GM12864 (cell line): ENCODE measurements at places on chromosomes 6 and 20.

DNA sequence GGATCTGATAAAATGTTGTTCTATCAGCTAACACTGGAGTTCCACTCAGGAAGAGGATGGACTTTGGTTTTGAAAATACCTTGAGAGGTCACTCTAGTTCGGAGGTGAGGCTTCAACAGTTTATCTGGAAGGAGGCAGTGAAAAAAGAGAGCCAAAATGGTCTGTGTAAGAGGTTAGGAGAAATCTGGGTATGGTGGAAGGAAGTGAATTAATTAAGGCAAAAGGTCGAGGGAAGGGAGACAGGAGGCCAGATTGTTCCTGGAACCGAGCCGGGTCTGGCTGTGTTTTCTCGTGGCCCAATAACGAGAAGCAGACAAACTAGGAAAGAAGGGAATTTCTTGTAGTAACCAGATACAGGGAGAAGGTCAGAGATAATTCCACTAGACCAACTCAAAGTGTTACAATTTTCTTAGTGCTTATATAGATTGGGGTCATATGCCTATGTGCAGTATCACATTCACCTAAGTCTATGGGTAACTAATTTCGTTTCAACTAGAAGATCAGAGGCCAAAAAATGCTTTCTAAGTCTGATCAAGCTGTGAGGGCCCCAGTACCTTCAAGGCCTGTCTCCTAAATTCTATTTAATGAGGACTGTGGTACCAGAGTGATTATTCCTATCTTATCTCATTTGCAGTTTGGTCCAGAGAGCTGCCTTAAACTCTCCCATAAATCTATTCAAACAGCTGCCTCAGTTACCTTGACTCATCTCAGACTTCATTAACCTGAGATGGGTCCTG, 96.0 kb upstream of the SNX9 start:
- no peak for DNase-seq

DNA sequence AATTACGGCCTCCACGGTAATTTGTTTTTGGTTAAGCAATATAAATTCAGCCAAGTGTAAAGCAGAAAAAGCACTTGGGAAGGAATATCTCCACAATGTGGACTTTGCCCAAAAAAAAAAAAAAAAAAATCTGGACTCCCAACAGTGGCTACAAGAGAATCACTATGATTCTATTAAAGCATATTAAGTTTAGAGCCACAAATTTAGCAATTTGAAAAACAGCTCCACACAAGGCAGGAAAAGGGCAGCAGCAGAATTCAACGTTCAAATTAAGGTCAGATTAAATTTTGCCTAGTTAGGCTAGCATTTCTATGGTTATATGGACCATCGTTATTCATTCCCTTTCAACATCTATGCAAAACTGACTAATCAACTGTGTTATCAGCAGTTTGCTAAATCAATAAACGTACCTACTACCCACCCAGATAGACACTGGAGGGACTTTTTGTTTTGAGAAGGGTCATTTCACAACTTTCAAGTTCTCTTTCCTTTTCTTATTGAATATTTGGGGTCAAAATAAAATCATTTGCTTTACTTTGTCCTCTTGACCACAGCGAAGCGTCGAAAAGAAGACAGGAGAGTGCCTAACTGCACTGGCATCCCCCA, 1.0 kb downstream of the MCM9 start:
- DNase-seq = no peak

DNA sequence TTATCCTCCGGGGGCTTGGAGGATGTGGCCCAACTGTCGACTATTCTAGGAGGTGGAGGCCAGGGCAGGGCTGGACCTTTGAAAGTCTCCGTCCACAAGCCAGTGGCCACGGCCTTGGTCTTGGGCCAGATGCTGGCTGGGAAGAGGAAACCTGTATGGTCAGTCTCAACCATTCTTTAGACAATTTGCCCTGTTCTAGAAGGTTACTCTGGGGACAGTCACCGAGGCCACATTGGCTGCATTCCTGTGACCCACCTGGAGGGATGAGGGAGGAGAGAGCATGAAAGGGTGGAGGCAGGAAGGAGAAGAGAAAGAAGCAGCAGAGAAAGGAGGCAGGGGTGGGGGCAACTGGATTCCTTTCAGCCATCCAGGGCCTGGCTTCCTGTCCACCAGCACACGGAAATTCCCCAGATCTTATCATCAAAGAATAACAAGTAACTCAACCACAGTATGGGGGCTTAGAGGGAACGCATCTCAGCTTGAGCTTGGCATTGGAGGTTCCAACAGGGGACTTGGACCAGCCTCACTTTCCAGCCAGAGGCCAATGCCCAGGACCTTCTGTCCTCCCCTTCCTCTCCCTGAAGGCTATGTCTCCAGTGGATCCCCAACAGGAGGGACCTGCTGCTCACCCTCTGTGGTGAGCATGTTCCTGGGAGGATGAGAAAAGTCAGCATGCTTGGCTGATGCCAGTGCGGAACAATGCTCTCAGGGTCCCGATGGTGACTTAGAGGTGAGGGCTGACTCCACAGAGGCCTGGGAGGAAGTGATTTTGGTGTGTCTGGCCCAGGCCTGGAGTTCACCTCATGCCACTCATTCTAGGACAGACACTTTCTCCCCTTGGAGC, 30.4 kb downstream of the TGM2 start:
- no peak for DNase-seq

GRCh38 chr6:127951172-127951917, 50.5 kb upstream of the THEMIS start:
- no peak for DNase-seq

- no peak for DNase-seq
Observed at GRCh38 chr20:16437387-16437996, 135.8 kb downstream of the KIF16B start.

GRCh38 chr20:44695295-44695673, 19.9 kb upstream of the CCN5 start:
- DNase-seq = no peak

GRCh38 chr20:41293269-41294037, 24.1 kb downstream of the ZHX3 start:
- DNase-seq = no peak

DNA sequence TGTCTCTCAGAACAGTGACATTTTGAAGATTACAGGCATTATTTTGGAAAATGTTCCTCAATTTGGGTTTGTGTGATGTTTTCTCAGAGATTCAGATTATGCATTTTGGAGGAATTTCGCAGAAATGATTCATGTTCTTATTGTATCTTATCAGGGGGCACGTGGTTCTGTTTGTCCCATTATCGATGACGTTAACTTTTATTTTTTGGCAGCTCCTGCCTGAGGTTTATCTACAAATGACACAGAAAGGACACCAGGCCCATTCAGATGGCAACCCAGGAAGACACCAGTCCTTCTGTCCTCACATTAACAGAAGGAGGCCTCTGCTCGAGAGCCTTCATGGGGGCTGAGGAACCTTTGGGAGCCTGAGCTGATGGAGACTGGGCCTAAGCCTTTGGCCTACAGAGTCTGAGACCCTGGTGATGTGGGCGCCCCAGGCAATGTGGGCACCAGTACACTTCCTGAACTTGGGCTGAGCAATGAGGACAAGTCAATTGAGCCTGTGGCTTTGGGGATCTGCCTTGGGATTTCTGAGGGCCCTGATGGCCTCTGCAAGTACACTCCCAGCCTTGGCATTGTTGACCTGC, 41.2 kb upstream of the EZR start:
- DNase-seq = no peak
